ENCODE measurements at places on chromosomes 1 and 21.

DNA sequence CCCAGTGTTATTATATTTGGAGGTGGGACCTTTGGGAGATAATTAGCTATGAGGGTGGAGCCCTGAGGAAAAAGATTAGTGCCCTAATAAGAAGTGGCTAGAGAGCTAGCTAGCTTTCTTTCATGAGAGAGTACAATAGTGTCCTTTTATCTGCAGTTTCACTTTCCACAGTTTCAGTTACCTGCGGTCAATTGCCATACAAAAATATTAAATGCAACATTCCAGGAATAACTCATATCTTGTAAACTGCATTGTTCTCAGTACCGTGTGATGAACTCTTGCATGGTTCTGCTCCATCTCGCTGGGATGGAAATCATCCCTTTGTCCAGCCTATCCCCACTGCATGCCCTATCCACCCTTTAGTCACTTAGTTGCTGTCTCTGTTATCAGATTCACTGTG lies 201.6 kb downstream of the RWDD3 start:
- DNase-seq, result no peak

DNA sequence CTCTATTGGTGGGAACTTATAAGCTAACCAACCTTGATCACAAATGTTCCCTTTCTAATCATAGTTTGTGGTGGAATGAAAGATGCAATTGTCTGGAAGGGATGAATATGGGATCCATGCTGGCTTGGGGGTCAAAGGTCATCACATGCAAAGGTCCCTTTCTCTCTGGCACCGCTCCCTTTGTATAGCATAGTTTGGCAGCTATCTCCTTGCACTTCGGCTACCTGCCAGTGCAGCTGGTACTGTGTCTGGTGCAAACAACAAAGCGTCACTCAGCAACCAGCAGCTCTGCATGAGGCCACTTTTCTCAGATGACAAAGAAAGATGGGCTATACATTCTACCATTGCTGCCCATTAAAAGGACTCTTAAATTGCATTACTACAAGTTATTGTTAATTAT lies 188.2 kb upstream of the NFIA start:
- no peak for DNase-seq

- DNase-seq, result no peak
Observed at GRCh38 chr1:212533148-212533517, 75.4 kb upstream of the ATF3 start.

GRCh38 chr1:205325334-205325884 lies 3.9 kb upstream of the NUAK2 start:
- DNase-seq, result peak; percentile 39

- no peak for DNase-seq
Observed at GRCh38 chr1:88549536-88549935, 134.5 kb upstream of the PKN2 start.

DNA sequence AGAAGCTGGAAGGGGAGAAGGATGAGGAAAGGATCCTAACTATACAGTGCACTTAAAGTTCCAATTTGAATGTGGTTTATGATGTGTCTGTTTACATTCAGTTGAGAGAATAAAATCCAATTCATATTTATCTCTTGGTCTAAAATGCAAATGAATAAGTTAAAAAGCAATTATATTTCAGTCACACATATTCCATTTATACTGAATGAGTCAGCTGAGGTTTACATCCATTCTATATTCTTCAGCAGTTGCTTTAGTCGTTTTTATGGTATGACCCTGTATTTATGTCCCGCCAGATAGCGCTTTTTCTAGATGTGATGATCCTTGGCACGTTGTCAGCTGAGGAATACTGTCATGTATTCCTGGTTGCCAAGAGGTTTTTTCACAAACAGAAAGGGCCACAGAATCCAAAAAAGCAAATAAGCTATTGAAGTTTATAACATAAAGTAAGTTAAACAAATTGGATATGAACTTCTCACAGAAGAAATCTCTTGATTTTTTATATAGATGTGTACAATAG lies 866.2 kb downstream of the NCAM2 start:
- no peak for DNase-seq

GRCh38 chr1:95308276-95309030 lies 74.4 kb downstream of the RWDD3 start:
- DNase-seq, result no peak

- DNase-seq, result no peak
Observed at GRCh38 chr1:8427986-8428385, 110.1 kb downstream of the SLC45A1 start.

DNA sequence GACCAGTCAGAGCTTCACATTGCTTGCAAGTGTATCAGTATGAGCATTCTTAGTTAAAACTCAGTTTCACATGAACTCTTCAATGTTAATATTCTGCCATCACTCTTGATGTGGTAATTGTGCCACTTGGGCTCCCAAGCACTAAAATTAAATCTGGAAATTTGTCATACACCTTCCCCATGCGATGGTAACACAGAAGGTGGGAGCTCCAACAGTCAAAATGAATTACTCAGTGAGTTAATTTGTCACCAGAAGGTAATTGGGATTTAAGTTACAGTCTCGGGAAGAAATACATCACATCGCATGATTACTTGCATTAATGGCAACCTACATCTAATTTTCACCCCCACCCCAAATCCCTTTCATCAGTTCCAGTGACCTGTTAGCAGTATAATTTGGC lies 376.5 kb upstream of the DAB1 start:
- no peak for DNase-seq

All from activated T-helper 1 cell treated with anti-CD3 and anti-CD28 coated beads, Interleukin-12 subunit alpha, Interleukin-12 subunit beta, Interleukin-2, Interleukin-4 antibody, amounts not matched to agents 30 ng/mL and 10 ng/mL and 1 ng/mL, durations not matched to agents 14 hours and 24 hours and 36 hours (primary cell).